ENCODE measurements at places on chromosomes 1 and 21.

DNA sequence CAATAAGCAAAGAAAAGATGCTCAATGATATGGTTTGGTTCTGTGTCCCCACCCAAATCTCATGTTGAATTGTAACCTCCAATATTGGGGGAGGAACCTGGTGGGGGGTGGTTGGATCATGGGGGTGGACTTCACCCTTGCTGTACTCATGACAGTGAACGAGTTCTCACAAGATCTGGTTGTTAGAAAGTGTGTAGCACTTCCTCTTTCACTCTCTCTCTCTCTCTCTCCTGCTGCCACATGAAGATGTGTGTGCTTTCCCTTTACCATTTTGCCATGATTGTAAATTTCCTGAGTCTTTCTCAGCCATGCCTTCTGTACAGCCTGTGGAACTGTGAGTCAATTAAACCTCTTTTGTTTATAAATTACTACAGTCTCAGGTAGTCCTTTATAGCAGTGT is 248.4 kb downstream of the HHIPL2 start:
- DNase-seq: no peak

GRCh38 chr1:244010191-244010590 is 40.9 kb upstream of the ZBTB18 start:
- DNase-seq: no peak

DNA sequence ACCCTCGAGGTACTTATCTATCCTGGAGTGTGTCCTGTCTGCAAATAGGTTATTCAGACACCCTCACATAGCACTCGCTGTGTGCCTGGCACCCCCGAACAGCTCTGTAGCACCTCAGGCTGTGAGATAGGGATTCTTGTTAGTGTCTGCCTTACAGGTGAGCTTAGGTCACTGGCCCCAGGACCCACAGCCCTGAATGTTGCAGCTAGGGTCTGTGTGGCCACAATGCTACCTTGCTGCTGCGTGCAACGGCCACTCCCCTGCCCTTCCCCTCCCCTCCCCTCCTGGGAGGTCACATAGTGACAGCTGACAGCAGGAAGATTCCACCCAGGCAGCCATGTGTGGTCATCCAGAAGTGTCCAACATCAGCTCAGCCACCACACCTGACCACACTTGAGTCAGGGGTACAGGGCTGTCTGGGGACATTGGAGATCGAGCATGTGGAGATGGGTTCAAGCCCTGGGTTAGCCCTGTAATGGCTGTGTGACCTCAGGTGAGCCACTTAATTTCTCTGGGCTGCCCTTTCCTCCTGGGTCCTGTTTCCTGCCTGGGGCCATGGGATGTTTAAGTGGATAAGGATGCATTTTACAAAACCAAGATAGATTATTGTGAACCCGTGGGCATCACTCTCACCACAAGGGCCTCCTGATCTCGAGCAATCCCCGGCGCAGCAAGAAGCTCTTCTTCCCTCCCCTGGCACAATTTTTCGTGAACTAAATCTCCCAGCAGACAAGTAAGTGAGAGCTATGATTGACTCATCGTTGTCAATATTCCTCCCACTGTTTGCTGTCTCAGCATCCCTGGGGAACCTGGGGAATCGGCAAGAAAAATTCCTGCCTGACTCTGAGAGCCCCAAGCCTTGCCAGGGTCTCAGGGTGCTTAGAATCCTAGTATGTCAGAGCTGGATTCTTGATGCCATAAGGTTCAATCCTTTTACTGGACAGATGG is 208.7 kb downstream of the PTPRU start:
- DNase-seq: no peak

GRCh38 chr1:44261171-44261817 is 48.0 kb downstream of the DMAP1 start:
- no peak for DNase-seq

DNA sequence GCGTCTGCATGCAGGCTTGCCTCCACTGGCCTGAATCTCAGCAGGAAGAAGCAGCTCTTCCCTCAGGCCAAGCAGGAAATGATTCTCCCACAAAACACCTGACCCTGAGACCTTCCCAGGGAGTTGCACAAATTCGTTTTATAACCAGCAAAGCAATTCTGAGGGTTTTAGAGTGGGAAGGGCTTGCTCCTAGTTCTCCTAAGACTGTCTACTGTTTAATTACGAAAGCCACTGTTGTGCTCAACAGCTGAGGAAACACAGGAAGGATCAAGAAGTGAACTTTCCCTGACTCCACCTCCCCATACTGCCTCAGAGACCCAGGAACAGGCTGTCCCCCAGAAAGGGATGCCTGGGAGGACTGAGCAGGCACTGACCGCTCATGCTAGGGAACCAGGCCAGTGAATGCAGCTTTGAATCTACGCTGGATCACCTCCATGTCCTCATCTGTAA is 37.0 kb upstream of the PUM1 start:
- DNase-seq: no peak

DNA sequence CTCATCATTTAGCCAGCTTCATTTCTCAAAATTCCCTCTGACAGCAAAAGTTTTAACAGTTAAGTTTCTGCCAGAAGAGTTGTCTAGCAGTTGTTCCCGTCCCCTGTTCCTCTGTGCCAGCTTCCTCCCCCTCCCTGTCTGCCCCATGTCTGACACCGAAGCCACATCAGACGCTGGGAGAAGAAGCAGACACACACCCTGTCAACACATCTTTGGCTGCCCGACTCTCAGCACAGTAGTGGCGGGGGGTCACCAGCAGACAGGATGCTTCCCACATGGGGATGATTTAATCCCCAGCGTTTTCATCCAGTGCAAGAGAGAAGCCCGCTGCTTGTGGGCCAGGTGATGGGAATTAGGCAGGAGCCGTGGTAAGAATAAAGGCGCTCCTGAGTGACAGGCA is 379.4 kb upstream of the RUNX1 start:
- DNase-seq: peak; percentile 83

DNA sequence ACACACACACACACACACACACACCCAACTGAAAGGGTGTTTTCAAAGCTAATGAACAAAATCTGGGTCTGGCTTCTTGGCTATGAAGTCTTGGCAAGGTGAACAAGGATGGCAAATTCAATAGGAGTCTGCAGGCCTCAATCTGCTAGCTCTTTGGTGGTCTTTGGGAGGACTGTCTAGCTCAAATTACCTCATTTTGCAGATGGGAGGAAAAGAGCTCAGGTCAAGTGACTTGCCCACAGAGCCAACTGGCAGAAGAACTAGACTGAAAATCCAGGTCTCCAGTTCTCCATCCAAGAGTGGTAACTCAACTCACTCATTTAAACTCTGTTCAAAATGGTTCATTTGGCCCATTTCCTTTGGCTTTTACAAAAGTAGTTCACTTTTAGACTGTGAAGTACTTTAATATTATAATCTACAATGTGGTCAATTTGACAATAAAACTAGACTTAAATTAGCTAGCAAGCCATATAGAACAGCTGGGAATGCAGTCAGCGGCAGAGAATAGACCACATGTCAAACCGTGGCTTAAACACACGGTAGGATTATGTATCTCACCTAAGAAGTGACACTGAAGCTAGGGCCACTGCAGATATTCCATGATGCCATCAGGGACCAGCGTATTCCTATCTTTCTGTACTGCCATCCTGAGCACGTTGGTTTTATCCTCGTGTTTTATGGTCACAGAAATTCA is 112.9 kb downstream of the APP start:
- no peak for DNase-seq

DNA sequence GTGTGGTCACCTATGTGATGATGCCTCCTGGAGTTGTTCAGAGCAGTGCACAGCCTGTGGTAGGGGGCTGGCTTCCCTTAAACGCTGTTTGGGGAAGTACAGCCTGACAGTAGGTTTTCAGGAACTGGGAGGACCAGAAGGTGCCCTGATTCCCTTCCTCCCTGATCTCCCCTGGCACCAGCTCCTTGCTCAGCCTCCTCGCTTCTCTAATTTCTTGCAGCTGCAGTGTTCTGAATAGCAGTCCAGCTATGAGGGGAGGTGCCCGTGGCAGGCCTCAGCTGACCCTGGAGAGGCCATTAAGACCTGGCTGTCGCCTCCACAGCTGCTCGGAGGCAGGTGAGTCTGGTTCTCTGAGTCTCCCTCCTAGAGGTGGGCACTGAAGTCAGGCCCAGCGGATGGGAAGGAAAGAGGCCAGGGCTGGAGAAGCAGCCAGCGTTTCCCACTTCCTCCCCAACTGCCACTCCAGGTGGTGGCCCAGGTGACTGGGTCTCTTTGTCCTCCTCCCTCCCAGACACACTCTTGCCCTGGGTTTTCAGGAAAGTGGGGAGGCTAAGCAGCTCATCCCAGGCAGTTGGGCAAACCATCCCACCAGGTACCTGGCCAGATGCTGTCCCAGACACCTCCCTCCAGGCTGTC is 52.0 kb upstream of the RPL11 start:
- no peak for DNase-seq

- DNase-seq: no peak
Observed at GRCh38 chr21:26136671-26137070, 33.9 kb downstream of the APP start.

GRCh38 chr1:112358061-112358770 is 37.8 kb upstream of the CTTNBP2NL start:
- no peak for DNase-seq

- no peak for DNase-seq
Observed at GRCh38 chr1:147377263-147378246, 135.1 kb downstream of the CHD1L start.

DNA sequence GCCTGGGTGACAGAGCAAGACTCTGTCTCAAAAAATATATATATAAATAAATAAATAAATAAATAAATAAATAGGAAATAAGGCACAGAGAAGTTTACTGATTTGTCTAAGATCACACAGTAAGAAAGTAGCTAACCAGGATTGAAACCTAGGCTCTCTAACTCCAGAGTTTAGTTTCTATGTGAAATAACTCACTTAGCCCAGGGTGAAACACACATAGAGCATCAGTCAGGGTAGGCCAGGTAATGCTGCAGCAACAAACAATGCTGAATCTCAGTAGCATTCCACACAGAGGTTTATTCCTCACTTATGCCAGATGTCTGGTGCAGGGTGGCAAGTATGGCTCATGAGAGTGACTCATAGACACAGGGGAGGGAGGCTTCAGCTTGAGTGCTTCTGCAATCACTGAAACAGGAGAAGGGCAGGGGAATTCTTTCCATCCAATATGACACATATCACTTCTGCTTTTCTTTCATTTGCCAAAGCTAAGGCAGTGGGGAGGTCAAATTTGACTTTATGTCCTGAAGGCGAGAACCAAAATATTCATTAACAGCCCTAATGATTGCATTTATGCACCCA is 37.1 kb upstream of the KANK4 start:
- DNase-seq: peak; percentile 77

GRCh38 chr1:210568631-210569030 is 239.9 kb downstream of the HHAT start:
- DNase-seq: no peak

- peak; percentile 53 for DNase-seq
Observed at GRCh38 chr1:17633654-17634053, 94.2 kb downstream of the ARHGEF10L start.

- DNase-seq: no peak
Observed at GRCh38 chr1:4047666-4048065, 147.6 kb upstream of the C1orf174 start.

GRCh38 chr21:35738347-35738961 is 321.9 kb downstream of the SETD4 start:
- peak; percentile 25 for DNase-seq

DNA sequence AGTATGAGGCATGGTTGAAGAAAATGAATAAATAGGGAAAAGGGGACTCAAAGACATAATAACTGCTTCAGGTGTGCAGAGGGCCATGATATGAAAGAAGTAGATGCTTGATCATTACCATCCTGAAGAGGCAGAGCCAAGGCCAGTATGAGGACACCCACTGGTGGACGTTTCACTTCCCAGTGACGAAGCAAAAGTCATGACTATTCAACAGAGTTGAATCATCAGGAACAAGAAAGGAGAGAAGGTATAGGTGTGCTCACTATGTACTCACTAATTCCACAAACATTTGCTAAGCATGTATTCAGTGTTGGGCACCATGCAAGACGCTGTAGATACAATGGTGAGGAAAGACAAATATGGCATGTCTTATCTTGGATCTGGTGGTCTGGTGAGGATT is 319.2 kb upstream of the RUNX1 start:
- no peak for DNase-seq

- no peak for DNase-seq
Observed at GRCh38 chr1:29506678-29507225, 270.4 kb downstream of the PTPRU start.

DNA sequence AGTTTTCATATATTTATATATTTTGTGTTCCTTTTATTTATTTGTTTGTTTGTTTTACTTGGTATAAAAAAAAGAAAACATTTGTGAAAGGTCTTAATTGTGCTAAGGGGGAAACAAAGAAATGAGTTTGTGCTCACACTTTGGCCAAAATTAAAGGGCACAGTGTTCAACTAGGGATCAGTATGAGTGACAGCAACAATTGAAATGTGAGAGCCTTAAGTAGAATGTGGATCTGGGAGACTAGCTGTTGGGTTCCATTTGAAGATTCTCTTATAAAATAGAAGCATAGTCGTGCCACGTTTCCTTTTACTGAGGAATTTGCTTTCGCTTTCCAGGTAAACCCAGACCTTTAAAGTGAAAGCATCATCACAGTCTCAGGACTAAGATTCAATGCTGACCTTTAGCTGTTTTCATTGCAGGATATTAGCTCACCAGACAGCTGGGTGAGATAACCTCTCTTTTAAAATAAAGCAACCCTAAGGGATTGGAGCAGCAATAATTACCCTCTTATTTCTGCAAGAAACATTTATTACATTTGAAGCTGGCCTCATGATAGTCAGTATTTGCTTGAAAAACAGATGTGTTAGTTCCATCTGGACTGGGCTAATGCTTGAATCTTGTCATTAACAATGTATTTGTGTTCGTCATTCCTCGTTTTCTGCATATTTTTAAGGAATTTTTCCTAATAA is 37.1 kb upstream of the CD55 start:
- DNase-seq: peak; percentile 72

DNA sequence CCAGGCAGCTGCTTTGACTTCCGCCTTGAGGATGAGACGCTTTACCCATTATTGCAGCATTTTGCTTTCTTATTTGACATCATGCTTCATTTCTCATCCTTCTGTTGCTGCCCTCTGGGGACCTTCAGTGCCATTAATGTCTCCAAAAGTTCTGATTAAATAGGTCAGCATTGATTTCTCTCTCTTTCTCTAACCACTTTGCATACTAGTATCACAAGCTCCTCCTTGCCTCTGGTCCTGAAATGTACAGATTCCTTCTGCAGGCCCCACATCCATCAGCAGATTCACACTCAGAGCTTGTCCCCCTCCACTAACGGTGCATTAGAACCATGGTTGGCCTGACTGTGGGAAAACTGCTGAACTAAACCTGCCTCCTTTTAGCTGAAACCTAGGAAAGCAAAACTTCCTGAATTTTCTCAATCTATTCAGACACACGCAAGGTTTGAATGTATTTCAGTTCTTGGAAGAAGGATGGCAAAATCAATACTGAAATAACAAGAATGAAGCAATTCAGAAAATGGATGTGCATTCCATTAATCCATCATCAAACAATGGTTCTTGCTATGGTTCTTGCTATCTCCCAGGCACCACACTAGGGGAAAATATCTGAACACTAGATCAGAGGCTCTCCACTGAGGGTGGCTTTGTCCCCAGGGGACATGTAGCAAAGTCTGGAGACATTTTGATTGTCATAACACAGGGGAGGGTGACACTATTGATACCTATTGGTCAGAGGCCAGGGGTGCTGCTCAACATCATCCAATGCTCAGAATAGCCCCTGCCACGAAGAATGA is 154.5 kb downstream of the PCP4 start:
- no peak for DNase-seq

GRCh38 chr1:201697174-201697573 is 131.8 kb upstream of the IPO9 start:
- DNase-seq: no peak

- peak; percentile 31 for DNase-seq
Observed at GRCh38 chr1:75768016-75768415, 18.0 kb upstream of the RABGGTB start.

Measured in fibroblast of skin of scalp (primary cell).